ENCODE measurements at places on chromosomes 3 and 15.

DNA sequence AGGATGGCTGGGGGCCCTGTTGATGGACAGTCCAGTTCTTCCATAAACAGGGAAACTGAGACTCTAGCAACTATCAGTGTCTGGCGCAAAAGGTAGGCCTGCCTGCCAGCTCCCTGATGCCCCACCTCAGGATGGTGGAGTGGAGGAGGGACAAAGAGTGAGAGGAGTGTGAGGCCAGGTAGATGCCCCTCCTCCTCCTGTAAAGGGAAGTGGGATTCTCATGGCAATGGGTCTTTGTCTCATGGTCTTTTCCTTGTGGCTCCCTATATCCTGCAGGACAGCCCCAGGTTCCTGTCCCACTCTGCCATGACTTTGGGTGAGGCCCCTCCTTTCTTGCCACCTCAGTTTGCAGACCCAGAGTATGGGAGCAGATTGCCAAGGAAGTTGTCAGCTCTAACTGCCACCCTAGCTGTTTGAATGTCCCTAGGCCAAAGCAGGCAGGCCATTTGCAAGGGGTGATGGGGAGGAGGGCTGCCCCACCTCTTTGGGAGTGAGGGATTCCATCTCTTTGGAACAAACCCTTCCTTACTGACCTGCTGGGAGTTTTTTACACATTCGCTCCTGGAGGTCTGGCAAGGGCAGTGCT lies 2.8 kb upstream of the DNAH1 start:
- no peak for DNase-seq

GRCh38 chr3:130276203-130276803 lies 69.2 kb upstream of the COL6A5 start:
- DNase-seq: peak; percentile 45

DNA sequence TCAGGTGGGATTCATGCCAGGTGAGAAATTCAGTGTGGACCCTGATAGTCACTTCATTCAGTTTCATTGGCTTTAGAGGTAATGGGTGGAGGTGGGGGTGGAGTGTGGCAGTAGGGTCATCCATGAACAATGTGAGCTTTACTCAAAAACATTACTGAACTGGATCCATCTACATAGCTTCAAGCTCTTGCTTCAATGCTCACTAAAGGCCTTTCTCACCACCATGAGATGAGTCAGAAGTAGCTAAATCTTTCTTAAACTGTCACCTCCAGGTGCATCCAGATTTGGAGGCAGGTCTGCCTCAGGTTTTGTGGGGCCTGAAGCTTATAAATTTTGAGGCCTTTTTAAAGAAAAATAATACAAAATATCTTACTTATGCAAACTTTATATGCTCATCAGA lies 363.6 kb downstream of the CHST2 start:
- no peak for DNase-seq

GRCh38 chr3:150081084-150081483 lies 110.4 kb upstream of the PFN2 start:
- DNase-seq: no peak

GRCh38 chr15:67824976-67825880 lies at the start of gene SKOR1:
SKOR1 (plus strand) TSS chr15:67825509; CDS start chr15:67825603, 94 bp downstream.
- DNase-seq: no peak

- peak; percentile 25 for DNase-seq
Measured at GRCh38 chr15:81256916-81257315, 60.2 kb downstream of the IL16 start.
